Stimulated activated CD4-positive, alpha-beta T cell treated with anti-CD3 and anti-CD28 coated beads, Interleukin-1b, Interleukin-23, amount 100 ng/mL, for 4 hours (primary cell): ENCODE measurements at places on chromosomes 12 and 14.
A peak's percentile ranks its signal among the peaks of the same experiment; 100 is the strongest.

DNA sequence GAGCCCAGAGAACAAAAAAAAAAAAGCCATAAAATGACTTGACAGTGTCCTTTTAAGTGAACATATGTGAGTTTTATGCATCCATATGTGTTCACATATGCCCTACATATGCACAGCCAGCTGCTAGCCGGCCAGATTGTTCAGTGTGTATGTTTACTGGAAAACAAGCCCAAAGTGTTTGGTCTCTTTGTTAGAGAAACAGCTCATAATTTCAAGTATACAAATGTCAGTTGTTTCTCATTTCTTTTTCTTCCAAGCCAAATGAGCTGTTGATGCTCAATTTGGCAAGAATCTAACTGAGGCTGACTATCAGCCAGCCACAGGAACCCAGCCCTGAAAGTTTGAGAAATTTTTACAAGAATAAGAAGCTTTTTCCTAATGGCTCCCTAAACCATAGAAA, 60.8 kb upstream of the TSPAN8 start:
- no peak for DNase-seq

GRCh38 chr12:53868511-53868986, 70.1 kb upstream of the HOXC13 start:
- DNase-seq = no peak

- DNase-seq = no peak
These were observed 198.7 kb downstream of the DACT1 start for GRCh38 chr14:58836303-58836974.

DNA sequence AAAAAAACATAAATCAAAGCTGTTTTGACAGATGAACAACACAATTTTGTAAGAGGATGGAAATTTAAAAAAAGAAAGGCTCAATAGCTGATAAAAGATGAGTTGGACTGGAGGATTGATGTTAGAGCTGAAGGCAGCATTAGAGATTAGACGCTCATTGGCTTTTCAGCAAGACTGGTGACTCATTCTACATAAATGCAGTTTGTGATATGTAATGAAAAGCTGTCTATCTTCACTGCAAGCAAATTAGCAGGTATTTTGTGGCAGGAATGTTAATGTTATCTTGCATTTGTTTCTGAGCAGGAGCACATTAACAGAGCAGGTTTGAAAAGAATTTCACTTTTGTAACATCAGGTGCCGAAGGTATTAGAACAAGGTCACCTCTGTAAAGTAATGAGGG, 442.7 kb upstream of the NOVA1 start:
- no peak for DNase-seq

DNA sequence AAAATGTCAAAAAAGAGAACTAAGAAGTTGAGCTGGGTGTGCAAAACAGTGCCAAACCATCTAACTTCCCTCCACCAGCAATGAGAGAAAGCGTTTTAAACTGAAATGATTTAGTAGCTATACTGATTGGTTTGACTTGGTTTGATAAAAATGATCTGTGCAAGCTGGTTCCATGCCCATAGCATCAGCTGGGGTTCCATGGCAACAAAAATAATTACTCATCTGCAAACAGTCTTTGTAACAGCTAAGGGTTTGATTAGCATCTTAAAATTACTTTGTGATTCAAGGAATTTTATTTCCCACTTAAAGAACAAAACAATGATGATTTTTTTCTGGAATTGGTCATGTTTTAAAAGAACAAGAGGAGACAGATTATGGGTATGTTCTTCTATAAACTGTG, 15.0 kb upstream of the BICD1 start:
- no peak for DNase-seq

DNA sequence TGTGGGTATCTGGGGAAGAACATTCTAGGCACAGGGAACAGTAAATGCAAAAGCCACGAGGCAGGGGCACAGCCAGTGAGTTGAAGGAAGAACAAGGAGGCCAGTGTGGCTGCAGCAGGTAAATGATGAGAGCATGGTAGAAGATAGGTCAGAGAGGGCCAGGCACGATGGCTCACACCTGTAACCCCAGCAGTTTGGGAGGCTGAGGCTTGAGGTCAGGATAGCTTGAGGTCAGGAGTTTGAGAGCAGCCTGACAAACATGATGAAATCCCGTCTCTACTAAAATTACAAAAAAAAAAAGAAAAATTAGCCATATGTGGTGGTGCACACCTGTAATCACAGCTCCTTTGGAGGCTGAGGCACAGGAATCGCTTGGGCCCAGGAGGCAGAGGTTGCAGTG, 86.7 kb upstream of the ESRRB start:
- no peak for DNase-seq

- no peak for DNase-seq
These were observed 328.2 kb downstream of the CACNA1C start for GRCh38 chr12:2380946-2381345.

- no peak for DNase-seq
These were observed 85.0 kb downstream of the PAPOLA start for GRCh38 chr14:96586921-96587822.

DNA sequence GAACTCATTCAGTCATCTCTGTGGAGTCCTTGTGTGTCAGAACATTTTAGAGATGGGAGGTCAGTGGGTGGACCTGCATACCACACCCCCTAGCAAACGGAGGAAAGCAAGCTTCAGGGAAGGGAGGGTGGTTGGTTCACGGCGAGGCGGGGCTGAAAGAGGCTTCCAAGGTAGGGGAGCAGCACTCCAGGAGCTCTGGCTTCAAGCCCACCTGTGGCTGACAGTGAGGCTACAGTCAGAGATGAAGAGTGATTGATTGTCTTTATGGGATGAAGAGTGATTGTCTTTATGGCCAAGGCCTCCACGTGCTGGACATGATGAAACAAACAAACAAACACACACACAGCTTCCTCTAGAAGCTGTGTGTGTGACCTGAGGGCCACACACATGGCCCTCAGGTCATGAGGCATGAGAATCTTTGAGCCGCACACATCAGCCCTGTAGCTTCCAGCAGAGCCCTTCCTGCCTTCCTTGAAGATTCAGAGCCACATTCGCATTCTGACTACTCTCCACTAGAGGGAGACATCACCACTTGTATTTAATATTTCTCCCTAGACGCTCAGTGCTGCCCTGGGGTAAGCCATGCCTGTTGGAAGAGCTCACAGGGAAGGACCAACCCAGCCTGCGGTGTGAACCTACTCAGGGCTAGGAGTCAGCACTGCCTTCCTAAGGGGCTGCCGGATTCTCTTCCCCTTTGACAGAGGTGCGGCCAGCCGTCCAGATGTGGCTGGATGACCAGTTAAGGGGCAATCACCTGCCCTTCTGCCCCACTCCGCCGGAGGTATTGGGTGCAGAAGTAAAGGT, 54.4 kb upstream of the KCNA1 start:
- DNase-seq = no peak

- no peak for DNase-seq
These were observed 41.3 kb upstream of the TMTC2 start for GRCh38 chr12:82645414-82645813.

DNA sequence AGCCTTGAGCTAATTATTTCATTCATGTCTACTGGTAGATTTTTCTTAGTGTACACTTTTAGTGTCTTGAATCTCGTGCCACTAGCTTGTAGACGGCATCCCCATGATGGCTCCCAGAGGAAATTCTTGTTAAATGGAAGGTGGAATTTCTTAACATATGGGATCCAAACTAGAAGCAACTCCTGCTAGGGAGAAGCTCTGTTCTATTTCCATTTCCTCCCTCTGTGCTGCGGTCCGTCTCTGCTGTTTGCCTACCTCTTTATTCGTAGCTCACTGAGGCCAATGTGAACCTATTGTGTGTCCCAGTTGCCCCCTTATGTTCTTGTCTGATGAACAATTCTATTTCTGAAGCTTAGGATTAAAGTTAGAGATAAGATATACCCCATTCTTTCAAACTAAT, 588 bp downstream of the PIK3C2G start:
- no peak for DNase-seq

DNA sequence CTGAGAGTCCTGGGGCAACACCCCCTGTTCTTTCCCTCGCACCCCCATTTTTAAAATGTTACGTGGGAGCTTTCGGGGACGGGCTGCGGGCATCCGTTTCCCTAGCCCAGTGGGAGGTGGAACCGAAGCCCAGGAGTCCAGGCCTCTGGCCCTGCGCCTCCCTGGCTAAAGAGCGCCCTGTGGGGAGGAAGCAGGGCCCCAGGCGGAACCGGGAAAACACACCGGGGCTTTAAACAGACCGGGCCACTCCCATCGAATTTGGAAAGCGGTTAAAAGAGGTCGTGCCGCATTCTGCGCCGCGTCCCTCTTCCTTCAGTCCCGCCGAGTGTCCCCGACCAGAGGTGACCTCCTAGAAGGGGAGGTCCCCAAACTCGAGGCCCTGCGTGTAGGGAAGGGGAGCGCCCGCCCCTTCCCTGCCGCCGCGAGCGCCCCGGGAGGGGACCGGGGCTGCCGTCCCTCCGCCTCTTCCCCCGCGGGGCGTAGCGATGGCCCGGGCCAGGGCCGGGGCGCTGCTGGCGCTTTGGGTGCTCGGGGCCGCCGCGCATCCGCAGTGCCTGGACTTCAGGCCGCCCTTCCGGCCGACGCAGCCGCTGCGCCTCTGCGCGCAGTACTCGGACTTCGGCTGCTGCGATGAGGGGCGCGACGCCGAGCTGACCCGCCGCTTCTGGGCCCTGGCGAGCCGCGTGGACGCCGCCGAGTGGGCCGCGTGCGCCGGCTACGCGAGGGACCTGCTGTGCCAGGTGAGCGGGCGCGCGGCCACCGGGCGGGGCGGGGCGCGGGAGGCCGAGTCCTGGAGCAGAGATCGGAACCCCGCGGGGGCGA, at the start of gene HHIPL1:
HHIPL1 (plus strand) TSS at position 407 of the 822 bp plus-strand sequence; CDS start at position 486, 79 bp downstream.
- DNase-seq = no peak

DNA sequence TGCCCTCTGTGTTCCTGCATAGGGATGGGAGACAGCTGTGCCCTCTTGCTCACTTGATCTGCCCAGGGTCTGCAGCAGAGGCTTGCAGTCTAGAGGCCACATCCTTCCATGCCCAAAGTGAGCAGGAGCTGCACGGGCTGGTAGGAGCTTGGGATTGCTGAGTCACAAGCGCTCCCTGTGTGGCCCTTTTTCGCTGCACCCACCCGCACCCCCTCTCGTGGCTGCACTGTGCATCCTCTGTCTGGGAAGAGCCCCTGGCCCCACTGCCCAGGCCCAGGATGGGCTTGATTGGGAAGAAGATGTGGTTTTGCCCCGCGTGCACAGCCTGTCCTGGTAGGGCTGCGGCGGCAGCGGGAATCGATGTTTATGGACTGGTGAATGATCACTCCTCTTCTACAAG, 192.4 kb downstream of the TSPAN9 start:
- DNase-seq = no peak

DNA sequence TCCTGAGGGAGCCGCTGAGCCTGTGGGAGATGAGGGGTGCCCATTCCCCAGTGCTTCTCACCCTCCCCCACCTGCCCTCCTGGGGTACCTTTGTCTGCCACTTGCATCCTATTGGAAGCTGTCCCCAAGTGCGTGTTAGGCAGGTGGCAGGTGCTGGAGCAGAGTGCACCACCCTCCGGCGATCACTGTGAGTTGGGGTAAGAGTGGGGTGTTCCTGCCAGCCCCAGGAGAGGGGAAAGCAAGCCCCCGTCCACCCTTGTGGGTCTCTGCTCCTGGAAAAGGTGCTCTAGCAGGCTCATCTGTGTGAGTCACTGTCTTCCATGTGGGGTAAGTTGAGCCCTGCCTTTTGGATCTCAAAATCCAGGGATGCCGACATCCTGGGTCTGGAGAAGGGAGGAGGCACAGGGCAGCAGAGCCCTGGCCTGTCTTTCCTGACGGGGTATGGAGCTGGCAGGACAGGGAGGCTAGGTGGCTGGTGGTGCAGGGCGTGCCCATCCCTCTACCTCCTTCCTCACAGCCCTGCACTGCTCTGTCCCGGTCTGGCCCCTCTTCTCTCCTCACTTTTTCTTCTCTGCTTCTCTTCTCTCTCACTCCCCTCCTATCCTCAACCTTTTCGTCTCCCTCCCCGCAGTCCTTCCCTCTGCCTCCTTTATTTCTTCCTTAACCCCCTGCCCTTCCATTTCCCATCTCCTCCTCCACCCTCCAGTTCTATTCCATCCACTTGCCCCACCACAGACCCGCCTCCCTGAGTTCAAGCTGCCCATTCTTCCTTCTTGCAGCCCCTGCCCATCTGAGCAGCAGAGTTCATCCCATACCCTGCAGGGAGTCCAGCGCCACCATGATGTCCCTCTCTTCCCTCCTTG, 20.1 kb upstream of the KRT7 start:
- DNase-seq = no peak

DNA sequence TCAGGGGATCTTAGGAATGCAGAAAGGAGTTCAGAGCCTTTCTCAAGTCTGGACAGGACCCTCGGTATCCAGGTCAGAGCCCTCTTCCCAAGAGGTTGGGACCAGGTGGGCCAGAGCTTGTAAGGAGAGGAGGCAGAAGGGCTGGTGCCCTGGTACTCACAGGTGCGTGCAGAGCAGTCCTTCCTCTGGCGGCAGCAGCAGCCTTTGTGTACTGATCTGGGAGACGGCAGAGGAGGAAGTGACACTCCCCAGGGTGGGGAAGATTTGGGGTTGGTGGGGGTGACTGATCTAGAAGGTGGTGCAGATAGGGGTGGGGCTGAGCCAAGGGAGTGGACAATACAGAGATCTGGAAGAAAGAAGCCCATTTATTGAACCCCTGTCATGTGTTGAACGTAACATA, at the start of gene ITGB7:
ITGB7 (minus strand) TSS at position 210 of the 400 bp plus-strand sequence. CDS start 6,808 bp downstream, outside the sequence.
- no peak for DNase-seq

DNA sequence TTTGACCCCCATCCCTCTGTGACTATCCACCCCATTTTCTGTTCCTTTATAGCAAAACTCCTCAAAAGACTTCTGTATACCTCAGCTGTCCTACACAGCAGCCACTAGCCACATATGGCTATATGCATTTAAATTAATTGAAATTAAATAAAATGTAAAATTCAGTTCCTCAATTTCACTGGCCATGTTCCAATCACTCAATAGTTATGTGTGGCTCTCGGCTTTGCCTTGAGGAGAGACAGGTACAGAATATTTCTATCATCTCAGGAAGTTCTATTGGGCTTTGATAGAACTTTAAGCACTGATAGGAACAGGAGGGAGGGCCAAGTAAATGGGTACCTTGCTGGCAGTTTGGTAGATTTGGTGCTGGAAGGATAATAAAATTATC, 280.3 kb upstream of the AMIGO2 start:
- no peak for DNase-seq

GRCh38 chr14:24430682-24431568, 1.2 kb downstream of the KHNYN start:
- no peak for DNase-seq

DNA sequence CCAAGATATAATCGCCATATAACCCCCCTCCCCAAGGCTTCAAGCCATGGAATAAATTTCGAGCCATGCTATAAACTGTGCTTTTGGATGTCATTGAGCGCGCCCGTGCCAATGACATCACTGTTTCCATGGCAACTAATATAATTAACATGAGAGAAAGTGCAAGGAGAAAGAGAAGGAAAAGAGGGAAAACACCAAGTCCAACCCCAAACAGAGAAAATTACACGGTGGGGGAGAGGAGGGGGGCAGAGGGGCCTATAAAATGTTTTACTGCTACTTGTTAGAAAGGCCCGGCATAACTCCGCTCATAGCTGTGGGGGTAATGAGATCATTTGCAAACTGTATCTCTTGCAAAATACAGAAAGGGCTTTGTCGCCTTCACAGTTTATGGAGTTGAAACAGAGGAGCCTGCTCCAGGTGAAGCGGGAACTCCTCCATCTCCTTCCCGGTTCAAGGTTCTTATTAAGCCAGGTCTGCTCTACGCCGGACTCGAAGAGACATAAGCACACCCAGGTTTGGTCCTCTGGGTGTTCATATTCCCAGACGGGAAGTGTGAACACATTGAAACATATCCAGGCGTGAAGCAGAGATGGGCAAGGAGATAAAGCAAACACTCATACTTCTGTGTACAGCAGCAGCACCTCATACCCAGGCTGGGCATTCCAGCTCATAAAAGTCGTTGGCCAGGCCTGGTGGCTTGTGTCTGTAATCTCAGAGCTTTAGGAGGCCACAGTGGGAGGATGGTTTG, 99.1 kb upstream of the MAP1LC3B2 start:
- no peak for DNase-seq

- DNase-seq = peak; percentile 12
These were observed 32.9 kb downstream of the ZFYVE21 start for GRCh38 chr14:103748534-103748857.
